ENCODE measurements at places on chromosomes 7 and 10. TPM values are rescaled to one million over a fixed set of nuclear protein-coding genes. Genes with fewer than 3 reads are reported as not detected.

The HK1 gene
- total RNA-seq: 219 TPM

The TMEM26 gene
- 0.30 TPM for total RNA-seq

GRCh38 chr10:34489973-34490745, 324.9 kb downstream of the PARD3 start:
- no peak for DNase-seq

GRCh38 chr10:124721330-124722045, 22.7 kb downstream of the FAM53B start:
- DNase-seq: peak; percentile 67

DNA sequence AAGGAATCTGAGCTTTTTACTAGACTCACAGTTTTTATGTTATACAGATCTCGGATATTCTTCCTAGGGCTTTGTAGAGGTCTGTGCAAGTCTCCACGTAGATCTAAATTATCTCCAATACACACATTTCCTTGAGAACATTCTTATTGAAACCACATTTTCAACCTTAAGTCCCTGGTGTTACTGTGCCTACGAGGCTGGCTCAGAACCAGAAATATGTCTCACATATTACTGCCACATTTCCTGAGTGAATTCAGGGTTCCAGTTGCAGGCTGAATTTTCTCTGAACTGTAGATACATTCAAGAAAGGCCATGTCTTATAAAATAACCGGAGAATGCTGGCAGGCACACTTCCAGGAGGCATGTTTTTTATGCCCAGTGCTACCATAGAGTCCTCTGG, 46.5 kb downstream of the INHBA start:
- DNase-seq: no peak

GRCh38 chr10:109467551-109467950, 455.8 kb downstream of the XPNPEP1 start:
- no peak for DNase-seq

GRCh38 chr7:147081117-147081516, 964.5 kb downstream of the CNTNAP2 start:
- no peak for DNase-seq

DNA sequence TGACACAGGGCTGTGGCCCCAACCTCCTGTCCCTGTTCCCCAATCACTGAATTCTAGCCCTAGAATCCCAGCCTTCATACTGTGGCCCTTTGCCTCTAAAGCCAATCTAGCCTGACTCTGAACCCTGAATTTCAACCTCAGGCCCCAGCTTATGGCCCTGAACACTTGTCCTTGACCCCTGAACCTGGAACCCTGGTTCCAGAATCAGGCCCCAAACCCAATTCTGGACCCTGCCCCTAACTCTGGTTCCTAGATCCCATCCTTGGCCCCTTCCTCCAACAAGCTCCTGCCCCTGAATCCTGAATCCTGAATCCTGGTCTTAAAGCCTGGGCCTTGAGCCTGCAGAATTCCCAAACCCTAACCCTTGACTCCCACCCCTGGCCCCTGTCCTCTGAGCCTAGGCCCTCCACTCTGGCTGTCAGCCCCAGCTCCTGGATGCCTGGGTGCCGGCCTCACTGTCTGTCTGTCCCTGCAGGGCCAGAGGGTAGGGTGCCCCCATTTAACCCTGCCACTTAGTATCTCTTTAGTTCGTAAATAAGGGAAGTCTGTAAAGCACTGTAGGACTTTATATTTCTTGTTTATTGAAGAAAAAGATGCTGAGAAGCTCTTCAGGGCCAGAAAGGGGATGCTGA, 1.3 kb downstream of the INPP5A start:
- peak; percentile 16 for DNase-seq

DNA sequence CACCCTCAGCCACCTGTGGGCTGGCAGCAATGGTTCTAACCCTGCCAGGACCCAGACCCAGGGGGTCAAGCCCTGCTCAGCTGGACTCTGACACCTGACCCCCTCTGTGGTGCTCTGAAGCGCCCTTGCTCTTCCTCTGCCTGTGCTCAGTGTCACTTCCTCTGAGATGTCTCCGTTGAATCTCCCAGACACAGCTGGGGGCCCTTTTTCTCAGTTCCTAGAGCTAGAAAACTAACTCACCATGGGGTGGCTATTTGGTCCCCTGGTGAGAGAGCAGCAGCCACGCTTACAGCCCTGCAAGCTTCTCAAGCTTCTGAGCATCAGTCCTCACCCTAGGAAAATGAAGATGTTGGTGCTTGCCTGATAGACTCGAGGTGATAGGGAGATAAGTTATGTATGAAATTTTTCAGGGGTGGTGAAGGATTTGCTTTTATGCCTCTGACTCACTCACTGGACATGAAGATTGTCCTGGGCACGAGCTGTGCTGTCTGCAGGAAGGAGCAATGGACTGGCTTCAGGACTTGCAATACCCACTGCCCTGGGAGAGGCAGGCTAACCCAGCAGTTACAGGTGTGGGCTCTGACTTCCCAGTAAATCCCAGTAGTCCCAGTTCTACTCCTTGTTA, 29.6 kb downstream of the COL13A1 start:
- DNase-seq: no peak

DNA sequence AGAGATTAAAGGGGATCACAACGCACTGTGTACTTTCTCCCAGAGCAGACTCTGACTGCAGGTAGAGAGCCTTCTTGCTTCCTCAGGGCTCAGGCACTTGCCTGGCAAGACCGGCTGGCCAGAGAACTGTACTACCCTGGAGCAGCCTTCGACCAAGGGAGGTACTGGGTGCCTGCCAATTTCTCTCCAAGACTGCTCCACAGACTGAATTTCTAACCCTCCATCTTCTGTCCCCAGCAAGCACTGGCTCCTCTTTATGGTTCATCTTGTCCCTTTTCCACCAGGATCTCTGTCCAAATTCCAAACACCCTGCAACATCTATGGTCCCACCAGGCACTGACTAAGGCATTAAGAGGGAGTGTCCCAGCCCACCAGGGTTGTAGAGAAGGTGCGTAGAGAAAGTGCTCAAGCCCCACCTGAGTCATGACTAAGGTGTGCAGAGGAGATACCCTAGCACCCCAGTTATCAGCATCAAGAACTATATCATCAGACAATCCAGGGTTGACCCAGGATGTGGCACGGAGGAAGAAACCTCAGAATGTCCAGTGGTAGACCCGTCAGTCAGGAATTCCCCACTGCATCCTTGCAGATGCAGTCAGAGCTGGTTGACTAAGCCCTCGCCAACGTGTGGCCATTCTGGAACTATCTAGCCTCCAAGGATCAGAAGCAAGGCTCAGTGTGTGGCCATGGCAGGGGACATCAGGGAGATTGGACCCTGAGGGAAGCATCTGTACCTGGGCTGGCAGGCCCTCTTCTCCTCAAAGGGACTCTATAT, 60.9 kb upstream of the CAMK2B start:
- no peak for DNase-seq

DNA sequence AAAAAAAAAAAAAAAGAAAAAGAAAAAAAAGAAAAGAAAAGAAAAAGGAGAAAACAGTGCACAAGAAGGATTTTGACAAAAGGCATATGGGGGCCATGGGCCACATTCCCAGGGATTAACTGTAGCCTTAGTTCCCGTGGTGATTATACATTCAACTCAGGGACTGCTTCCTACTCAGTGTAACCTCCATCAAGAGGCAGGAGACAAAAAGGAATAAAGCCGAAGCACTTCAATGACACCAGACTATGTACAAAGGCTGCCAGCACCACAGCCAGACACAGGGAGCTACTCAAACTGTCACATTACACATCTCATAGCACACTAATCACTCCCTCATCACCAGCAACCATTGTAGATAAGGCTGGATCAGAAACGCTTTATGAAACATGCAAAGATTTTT, 5.1 kb upstream of the PMPCB start:
- DNase-seq: no peak

DNA sequence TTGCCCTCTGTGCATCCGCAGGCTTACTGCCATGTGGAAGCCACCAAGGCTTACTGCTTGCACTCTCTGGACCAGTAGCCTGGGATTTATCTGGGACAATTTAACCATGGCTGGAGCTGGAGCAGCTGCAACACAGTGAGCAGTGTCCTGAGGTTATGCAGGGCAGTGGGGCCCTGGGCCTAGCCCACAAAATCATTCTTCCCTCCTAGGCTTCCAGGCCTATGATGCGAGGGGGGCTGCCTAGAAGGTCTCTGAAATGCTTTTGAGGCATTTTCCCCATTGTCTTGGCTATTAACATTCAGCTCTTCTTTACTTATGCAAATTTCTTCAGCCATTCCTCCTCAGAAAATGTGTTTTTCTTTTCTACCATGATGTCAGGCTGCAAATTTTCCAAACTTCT, 313.6 kb upstream of the CDC14C start:
- no peak for DNase-seq

The OR2A1 gene
- not detected for total RNA-seq

GRCh38 chr7:116776046-116776445, 86.3 kb upstream of the CAPZA2 start:
- no peak for DNase-seq

GRCh38 chr7:137757146-137757925, 89.4 kb downstream of the DGKI start:
- DNase-seq: no peak

- no peak for DNase-seq
These were observed 109.1 kb downstream of the ARL4A start for GRCh38 chr7:12796397-12797127.

DNA sequence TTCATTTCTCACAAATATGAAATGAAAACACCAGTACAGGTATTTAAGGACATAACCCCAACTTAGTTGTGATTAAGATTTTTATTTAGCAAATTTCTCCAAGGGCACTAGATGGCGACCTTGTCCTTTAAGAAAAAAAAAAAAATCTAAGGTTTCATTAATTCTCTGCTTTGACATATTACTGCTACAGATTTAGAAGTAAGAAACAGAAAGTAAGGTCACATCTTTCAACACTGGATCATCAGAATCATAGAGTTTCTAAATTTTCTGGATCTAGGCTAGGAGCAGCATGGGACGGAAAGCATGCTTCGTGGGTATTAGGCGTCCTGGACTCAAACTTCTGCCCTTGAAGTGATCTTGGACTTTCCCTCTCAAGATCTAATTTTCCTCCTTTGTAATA, 85.5 kb upstream of the PRKG1 start:
- no peak for DNase-seq

The NANOS1 gene
- 11.7 TPM for total RNA-seq

GRCh38 chr7:84510505-84510904, 315.9 kb upstream of the SEMA3A start:
- no peak for DNase-seq

The NYAP1 gene
- total RNA-seq: 0.38 TPM

DNA sequence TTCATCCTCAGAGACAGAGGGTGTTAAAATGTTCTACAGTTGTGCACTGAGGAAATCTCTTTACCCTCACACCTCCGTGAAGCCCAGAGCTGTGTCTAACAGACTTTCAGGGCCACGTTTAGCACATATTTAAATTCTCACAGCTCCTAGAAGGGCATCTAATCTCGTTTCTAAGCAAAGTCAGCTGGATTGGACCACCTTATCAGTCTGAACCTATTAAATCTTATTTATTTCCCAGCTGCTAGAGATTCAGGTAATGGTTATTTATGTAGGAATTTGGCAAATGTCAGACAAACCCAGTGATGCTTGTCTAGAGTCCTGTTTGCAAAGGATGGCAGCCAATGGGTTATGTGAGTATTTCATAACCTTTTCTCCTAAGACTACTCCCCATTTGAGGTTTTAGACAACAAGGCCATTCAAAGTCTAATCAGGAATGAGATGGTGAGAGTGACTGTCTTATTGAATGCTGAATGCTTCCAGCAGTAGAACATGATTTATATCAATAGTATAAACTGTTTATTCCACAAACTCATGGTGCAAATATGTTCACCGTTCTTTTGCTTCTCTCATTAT, 54.8 kb upstream of the EXOC4 start:
- no peak for DNase-seq

The GLI3 gene
- total RNA-seq: 5.5 TPM

The FZD1 gene
- 14.1 TPM for total RNA-seq

Measured in left ventricle myocardium inferior (tissue), 1 donor.